ENCODE measurements at places on chromosomes 13 and 19. TPM values are rescaled to one million over a fixed set of nuclear protein-coding genes. Genes with fewer than 3 reads are reported as not detected.

WDR87 gene
- total RNA-seq: under 0.01 TPM

IFNL1 gene
- total RNA-seq: not detected

SBSN gene
- total RNA-seq: 10.6 TPM

CEACAM8 gene
- not detected for total RNA-seq

SLAIN1 gene
- total RNA-seq: 0.17 TPM

CSNK1G2 gene
- 44.8 TPM for total RNA-seq

KLK11 gene
- total RNA-seq: not detected

ALKBH7 gene
- 59.1 TPM for total RNA-seq

GPI gene
- total RNA-seq: 253 TPM

NCAN gene
- total RNA-seq: under 0.01 TPM

All from smooth muscle cell of trachea (primary cell).